ENCODE measurements at places on chromosomes 6 and 20.

- DNase-seq, result no peak
These were observed 4.4 kb downstream of the MYLK2 start for GRCh38 chr20:31823360-31824124.

DNA sequence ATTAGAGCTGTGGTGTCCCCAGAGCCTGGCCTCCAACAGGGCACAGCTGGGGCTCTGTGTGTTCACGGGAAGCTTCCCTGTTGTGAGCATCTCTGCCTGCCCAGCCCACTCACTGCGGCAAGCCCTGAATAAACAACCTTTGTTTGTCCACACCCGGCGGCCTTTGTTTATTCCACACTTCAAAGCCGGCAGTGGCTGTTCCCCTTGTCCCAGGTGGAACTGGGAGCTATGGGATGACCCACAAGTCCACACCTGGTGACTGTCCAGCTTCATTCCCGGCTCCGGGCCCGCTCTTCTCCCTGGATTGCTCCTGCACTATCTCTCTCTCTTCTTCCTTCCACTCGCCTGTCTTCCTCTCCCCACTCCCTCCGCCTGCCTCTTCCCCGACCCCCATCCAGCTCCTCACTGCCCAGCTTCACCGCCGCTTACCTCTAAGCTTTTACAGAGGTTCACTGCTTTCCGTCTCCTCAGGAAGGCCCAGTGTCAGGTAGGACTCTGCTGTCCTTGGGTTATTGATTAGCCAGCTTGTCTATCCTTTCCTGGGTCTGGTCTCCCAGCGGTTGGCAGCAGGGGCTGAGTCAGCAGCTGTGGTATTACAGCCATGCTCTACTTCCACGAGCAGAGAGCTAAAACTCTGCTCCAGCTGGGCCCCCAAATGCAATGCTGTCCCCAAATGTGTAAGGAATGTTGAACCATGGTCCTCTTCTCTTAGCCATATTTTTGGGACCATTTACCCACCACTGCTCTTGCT lies 17.8 kb downstream of the DACT2 start:
- DNase-seq, result no peak

DNA sequence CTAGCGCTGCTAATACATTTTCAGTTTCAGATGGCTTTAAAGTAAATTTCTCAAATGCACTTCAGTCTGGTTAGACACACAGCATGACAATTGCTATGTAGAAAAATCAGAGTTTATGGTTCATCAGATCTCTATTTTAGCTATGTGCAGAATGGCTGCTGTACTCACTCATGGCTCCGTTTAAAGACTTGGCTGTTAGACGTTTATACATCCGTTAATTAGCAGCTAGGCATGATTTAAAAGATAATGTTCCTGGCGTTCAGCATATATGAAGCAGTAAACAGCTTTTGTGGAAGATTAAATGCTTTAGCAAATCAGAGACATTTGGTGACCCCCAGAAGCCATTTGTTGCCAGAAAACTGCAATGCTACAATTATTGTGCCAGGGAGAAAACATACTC lies 350.0 kb upstream of the MANEA start:
- no peak for DNase-seq

DNA sequence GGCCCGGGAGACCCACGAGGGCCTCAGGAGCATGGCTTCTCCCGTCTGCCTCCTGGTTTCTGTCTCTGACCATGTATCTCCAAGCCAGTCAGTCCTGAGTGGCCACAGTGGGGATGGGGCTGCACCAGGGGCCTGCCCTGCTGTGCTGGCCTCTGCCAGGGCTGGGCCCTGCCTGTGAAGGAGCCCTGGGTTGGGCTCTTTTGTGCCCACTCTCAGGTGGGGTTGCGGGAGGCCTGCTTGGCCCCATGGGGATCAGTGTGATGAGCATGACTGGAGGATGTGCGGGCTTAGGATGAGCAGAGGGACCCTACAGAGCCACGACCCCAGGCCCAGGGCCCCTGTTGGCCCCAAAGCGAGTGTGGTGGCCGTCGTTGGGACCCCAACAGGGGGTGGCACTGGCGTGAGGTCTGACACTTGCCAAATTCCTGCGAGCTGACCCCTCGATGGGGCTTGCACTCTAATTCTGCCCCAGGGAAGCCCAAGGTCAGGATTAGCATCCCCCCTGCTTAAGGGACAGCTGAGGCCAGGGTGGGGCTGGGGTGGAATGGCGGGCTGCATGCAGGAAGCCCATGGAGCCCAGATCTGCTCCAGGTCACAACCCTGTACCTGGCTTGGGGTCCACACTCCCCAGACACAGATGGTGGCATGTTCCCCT lies 90.0 kb upstream of the BHLHE23 start:
- no peak for DNase-seq

DNA sequence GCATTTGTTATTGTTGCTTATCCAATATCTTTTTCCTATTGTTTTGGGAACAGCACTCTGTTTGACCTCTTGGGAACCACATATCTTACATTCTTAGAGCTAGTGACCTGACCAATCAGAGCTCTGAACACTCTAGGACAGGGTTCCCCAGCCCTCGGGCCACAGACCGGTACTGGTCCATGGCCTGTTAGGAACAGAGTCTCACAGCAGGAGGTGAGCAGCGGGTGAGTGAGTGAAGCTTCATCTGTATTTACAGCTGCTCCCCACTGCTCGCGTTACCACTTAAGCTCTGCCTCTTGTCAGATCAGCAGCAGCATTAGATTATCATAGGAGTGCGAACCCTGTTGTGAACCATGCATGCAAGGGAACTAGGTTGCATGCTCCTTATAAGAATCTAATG lies 226.0 kb upstream of the TSHZ2 start:
- no peak for DNase-seq
